ENCODE measurements at places on chromosomes 4 and X.

DNA sequence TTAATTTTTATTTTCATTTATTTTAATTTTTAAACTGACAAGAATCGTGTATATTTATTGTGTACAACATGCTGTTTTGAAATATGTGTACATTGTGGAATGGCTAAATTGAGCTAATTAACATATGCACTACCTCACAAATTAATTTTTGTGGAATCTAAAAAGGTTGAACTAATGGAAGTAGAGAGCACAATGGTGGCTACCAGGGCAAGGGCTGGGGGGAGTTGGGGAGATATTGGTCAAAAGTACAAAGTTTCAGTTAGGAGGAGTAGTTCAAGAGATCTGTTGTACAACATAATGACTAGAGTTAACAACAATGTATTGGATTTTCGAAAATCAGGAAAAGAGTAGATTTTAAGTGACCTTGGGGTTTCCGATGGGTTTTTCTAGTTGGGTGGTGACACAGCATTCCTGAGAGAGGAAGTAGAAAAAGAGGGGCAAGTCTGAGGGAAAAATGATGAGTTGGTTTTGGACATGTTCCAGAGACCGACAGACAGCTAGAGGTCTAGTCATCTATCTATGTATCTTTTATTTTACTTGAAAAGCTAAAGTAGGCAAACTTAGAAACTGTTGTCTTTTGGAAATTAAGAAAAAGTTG lies 23.2 kb downstream of the APOO start:
- DNase-seq = no peak

GRCh38 chr4:3835527-3836405 lies 69.6 kb downstream of the ADRA2C start:
- no peak for DNase-seq

- no peak for DNase-seq
These were observed 8.8 kb downstream of the ENPEP start for GRCh38 chr4:110484767-110485166.

DNA sequence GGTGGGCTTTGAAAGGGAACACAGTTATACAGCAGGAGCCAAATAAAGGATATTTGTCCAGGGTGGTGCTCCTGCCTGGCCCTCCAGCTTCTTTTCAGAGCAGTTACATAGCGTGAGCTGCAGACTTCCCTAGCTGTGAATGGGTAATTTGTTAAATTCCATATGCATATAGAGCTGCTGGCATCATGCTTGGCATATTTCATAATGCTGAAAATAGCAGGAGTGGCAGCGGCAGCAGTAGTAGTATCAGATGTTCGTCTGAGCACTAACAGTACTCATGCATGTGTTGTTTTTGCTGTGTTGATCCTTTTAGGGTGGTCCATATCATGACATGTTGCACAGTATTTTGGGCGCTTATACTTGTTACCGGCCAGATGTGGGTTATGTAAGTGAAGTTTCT lies 33.6 kb upstream of the TADA2B start:
- no peak for DNase-seq

DNA sequence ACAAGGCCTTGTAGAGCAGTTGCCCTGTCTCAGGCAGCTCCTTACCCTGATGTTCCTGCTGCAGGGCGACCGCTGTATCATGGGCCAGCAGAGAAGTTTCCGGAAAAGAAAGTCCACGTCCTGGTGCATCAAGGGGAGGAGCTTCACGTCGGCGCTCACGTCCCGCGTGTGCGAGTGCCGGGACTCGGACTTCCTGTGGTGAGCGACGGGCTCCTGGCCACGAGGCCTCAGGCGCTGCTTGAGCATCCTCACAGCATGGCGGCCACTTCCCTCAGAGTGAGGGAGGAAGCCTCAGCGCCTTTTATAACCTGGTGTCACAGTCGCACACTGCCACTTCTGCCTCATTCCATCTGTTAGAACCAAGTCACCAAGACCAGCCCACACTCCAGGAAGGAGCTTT lies 225.5 kb downstream of the AFAP1 start:
- DNase-seq = no peak

DNA sequence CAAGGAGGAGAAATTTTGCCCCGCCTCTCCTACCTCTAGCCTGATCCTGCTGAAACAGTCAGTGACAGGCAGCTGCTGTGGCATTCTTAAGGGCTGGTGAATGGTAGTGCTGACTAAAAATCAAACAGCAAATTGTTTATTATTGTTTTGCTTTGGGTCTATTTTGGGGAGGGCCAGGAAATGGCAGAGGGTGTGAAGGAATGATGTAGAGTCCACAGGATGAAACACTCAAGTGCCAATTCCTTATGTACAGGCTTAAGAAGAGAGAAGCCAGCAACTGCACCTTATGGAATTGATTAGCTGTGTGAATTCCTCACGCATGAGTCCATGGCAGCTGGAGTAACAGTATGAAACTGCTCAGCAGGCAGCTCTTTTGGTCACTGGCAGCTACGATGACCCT lies 39.7 kb downstream of the VEGFC start:
- DNase-seq = no peak

All from KG1 (cell line).